Germinal center (tissue), 1 donor: ENCODE measurements at places on chromosomes 1 and 21.

DNA sequence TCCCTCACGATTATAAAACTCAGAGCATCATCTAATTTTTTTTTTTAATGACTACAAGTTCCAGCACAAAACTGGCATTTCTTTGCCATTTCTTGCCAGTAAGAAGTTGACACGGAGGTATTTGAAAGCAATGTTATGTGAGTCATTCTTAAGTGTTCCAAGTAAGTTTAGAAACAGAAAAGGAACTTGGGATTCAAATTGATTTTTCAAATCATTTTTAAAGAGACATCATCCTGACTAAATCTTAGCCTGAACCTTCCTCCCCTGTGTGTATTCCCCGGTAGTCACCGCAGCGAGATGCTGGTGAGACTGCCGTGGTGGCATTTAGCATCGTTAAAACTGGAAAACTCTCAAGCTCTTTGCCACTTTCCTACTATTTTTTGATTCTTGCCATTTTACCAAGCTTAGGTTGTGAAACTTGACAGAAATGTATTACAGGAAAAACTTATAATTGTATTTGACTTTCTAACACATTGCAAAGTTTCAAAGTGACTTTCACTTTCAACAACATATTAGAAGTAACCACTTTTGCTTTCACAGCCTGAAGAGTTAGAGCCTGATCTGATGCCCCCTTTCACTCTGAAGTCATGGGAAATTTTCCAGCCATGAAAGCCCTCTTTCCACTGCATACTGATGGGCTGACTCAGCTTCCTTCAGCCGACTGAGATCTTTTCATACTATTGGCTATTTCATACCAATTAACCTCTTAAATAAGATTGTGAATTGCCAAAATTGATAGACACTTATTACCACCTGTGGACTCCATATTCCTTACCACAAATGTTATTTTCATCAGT is 61.4 kb downstream of the OLFML2B start:
- DNase-seq: no peak

DNA sequence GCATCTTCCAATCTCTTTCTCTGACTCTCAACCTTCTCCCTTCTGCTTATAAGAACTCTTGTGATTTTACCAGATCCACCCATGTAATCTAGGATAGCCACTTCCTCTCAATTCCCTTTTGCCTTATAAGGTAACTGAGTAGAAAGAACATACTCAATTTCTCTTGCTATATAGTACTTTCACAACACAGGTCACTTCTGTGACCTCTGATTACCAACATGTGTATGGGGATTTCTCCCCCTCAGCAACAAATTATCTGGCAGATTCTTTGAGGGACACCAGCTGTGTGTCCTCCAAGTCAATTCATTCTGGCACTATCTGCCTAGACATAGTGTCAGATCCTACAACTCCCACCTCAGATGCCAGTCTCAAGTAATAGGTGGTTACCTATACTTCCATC is 62.5 kb downstream of the IL23R start:
- no peak for DNase-seq

DNA sequence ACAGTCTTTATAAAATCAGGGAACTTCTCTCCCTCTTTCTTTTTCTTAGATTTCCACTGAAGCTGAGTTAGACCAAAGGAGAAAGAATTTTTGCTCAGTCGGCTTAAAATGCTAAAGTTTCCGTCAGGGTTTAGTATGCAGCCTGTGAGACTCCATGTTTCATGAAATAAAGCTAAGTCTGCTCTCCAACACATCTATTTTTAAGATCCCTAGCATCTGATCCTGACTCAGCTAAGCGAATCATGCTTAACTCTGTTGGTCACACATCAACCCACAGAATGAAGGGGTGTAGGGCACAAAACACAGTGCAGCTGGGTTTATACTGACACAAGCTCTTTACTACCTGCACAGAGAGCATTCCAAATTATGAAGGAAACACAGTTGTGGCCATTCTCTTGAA is 102.4 kb upstream of the ZNF281 start:
- DNase-seq: no peak

DNA sequence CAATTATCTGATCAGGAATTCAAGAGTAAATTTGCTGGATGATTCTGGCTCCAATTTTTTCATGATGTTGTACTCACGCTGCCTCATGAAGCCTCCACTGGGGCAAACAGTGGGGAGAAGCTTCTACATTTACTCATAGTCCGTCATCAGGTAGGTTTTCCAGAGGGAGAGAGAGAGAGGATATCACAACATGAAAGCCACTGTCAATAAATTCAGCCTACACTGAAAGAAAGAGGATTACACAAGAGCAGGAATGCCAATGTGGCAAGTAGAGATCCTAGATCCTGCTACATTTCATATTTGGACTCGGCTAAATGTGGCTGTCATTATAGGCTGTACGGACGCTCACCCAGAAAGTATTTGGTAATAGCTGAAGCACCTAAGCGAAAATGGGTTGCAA is 819.9 kb downstream of the BRINP3 start:
- DNase-seq: no peak

DNA sequence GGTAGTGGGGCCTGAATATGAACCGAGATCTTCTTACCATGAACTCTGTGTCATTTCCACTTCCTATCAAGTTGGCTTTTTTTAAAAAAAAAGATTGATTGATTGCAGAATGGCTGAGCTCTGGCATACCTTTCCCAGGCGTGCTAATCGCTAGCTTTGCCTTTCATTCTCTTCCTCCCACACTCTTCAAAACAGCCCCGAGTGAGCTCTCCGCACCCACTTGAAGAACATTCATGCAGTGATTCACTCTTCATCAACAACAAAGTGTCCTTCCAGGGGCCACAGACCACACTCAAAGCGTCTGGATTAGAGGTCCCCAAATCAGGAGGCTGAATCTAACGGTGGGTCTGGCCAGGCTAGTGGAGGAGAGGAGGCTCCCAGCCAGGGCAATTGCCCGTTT is 96.3 kb upstream of the GALNT2 start:
- DNase-seq: no peak

- no peak for DNase-seq
These were observed 112.6 kb downstream of the NOS1AP start for GRCh38 chr1:162182090-162182489.

- no peak for DNase-seq
These were observed 611.2 kb upstream of the ADGRL4 start for GRCh38 chr1:79617777-79618176.
